ENCODE measurements at places on chromosomes 6 and 20.

- DNase-seq = no peak
Measured at GRCh38 chr20:1537731-1538058, 19.8 kb downstream of the SIRPD start.

- DNase-seq = no peak
Measured at GRCh38 chr6:101478891-101479290, 85.4 kb downstream of the GRIK2 start.

- no peak for DNase-seq
Measured at GRCh38 chr6:148891405-148891783, 144.6 kb downstream of the UST start.

DNA sequence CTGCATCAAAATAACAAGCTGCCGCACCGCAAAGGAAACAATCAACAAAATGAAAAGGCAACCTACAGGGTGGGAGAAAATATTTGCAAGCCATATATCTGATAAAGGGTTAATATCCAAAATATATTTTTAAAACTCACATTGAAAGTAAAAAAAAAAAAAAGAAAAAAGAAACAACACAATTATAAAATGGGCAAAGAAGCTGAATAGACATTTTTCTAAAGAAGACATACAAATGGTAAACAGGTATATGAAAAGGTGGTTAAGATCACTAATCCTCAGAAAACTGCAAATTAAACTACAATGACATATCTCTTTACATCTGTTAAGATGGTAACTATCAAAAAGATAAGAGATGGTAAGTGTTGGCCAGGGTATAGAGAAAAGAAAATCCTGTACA is 105.4 kb upstream of the LY86 start:
- DNase-seq = no peak

DNA sequence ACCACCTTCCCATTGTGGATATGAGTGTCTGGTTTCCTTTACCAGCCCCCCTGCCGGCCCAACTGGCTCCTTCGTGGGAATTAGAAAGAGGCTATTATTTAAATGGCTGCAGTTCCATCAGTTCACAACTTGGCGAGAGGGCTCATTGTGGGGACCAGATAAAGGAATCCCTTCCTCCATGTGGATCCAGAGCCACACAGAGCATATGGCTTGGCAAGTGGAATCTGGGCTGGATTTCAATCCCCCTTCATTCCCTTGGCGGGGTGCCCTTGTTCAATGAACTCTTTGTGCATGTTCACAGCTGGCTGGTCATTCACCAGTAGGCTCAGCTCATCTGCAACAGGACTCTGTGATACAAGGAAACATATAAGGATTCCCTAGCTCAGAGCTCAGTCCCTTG is 140.6 kb downstream of the OPN5 start:
- peak; percentile 79 for DNase-seq

GRCh38 chr6:36650848-36651478 is 27.6 kb upstream of the CDKN1A start:
- no peak for DNase-seq

DNA sequence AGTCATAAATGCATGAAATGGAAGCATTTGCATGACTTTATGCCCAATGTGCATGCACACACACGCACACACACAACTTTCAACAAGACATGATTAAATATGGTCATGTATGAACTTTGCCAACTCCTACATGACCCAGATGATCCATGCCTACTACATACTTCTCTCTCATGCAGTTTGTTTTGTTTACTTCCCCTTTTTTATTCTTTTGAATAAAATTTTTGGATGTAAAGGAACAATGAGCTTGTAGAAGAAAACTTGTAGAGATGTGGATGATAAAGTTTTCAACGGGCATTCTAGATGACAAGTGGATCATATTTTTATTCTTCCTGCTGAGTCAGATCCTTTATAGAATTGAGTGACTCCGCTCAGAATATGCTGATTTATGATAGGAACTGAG is 50.8 kb upstream of the AIG1 start:
- DNase-seq = no peak

DNA sequence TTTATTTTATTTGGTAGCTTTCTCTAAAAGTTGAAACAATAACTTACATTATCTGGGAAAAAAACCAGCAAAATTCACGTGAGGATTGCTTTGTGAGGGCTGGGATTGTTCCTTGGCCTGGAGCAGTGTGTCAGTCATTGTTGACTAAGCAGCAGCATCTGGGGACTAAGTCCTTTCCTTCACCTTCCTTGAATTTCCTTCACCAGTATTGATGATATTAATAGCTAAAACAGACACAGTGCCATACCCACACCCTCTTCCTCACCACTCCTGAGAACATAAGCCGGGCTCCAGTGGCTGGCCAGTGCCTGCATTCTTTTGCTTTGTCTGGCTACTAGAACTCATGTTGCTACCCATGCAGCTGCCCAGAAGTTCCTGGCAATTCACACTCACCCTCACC is 23.7 kb downstream of the PLCB1 start:
- no peak for DNase-seq

- DNase-seq = no peak
Measured at GRCh38 chr6:36751833-36752186, 54.2 kb downstream of the RAB44 start.

DNA sequence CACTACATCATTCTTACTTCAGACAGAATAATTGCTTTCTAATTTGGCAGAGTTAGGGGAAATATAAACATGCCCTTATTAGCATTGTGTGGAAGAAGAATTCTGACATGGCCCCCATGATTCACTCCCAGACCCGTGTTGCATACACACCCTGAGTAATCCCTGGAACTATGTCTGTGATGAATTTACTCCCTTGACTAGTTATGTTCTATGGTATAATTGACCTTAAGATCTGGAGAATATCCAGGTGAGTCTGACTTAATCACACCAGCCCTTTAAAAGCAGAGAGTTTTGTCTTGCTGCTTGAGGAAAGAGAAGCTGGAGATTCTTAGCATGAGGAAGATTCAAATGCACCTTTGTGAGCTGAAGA is 262.9 kb downstream of the SOX4 start:
- no peak for DNase-seq

DNA sequence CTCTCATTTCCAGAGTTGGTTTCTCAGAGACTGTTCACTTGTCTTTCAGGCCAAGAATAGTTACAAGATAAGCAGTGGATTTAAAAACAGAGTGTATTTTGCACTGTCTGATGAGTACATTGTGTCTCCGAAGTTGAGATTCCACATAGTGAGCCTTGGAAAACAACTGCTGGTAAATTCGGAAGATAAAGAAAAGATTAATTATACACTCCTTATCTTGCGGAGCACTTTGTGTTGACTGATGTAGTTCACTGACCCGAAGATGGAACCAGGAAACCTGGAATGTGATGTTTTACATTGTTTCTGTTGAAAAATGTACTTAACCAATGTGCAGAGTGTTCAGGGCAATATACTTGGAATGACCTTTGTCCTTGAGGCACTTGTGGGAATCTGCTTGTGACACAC is 51.0 kb downstream of the ANKS1A start:
- no peak for DNase-seq

DNA sequence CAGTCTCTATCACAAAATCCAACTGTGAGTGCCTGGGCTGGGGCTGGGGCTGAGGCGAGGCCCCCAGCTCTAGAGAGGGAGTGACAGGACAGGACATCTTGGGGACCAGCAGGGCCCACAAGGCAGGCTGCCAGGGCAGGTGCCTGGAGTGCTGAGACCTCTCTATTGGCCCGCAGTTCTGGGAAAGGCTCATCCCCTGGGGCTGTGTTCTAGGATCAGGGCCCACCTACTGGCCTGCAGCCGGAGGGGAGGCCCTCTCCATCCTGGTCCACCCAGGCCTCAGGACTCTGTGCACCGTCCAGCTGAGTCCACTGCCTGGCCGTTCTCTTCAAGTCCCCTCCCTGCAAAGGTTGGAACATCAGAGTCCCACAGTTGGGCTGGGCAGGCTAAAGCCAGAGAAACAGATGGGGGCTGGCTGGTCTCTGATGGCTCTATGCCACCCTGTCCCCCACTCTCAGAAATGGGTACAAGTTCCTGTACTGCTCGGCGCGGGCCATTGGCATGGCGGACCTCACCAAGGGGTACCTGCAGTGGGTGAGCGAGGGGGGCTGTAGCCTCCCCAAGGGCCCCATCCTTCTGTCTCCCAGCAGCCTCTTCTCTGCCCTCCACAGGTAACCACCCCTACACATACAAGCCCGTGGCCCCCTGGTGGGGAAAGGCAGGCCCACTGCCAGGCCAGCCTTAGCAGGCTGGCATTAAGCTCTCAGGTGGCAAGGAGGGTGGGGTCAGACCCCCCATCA is 9.0 kb downstream of the EMILIN3 start:
- DNase-seq = no peak
